ENCODE measurements at places on chromosomes 2 and 18.

DNA sequence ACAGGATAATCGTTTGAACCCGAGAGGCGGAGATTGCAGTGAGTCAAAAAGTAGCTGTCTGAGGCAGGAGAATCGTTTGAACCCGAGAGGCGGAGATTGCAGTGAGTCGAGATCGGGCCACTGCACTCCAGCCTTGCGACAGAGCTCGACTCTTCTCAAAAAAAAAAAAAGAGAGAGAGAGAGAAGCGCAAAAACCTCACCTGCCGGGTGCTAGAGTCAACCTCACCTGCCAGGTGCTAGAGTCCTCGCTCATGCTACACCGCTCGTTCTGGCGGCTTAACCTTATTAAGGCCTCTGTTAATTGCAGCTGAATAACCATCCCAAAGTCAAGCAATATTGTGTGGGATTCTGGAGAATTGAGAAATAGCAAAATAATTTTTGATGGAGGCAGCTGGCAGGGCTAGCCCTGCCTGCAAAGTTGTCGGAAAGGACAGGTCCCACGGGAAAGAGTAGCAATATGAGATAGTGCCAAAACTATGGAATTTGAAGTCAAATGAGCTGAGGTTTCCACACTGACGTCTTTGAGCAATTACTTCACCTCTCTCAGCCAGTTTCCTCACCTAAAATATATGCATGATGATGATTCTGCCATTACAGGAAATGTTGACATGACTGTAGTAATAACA is 644 bp upstream of the DYM start:
- no peak for DNase-seq

DNA sequence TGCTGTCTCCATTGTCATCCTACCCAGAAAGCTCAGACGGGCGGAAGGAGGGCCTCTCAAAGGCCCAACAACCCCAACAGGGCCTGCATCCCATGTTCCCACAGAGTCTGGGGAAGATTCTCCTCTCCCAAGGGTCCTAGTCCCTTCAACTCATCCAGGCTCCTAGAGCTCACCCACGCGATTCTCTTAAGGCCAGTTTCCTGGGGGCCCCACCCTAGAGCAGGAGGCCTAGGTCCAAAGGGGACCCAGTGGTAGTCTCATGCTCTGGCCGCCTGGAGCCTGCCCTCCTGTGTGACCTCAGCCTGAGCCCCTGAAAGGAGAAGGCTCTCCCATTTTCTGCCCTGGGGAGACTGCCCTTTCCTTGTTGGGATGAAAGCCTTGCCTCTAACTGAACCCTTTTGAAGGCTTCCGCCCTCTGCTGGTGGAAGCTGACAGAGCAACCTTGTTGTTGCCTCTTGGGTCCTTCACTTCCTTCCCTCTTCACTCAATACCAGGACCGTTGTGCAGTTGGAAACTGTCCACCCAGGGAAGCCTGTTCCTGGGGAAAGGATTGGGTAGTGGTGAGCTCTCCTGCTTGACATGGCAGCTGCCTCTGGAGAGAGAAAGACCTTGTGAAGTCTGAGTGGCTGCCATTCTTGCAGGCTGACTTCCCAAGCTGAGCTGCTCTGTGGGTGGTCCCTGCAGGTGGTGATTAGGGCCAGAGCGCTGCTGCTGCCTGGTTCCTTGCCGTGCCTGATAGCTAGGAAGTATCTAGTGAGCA is 86.0 kb upstream of the ALPP start:
- DNase-seq = peak; percentile 73

DNA sequence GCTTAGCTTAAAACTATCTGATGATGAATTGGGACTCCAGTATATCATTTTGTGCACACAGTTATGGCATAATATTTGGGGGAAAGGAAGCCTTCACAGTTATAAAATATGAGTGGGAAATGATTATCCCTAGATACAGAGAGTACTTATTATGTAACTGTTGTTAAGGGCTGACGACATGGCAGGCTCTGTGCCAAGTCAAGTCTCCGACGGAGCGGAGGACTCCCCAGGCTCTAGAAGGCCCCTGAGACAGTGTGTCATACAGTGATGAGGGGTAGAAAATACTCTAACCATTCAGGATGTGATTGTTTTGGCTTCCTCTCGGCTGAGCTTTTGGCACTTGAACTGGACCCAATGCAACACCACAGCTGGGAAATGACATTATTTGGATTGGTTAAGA is 211.8 kb downstream of the SLC8A1 start:
- DNase-seq = no peak

DNA sequence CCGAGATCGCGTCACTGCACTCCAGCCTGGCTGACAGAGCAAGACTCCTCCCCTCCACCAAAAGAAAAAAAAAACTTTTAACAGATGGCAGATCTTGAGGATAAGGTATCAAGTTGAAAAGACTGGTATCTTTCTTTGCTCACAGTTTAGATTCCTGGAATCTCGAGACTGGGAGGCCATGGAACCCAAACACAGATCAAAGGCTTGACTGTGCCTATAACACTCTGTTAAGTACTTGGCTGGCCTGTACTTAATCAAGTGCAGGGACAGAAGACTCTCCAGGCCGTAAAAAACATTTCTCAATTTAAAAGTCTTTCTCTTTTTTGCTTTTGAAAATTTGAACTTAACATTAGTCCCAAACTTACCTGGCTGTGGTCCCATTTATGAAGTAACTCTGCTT is 107.1 kb upstream of the ZNF516 start:
- no peak for DNase-seq

GRCh38 chr2:95056044-95056443 is 30.5 kb downstream of the MAL start:
- no peak for DNase-seq

DNA sequence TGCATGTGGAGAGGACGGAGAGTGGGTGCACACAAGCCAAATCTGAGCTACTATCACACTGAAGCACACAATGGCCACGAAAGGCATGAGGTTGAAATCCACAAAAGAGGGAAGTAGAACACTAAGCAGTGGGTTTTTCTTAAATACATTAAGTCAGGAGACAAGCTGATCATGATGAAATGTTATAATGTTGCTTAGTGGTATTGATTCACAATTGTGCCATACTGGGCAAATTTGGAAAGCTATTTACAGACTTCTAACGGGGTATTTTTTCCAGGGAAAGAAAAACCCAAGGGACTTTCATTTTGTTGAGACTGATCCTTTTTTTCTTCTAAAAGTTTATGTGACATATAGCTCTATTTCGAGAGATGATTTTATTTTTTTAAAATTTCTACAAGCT is 100.8 kb upstream of the CNGA3 start:
- no peak for DNase-seq

DNA sequence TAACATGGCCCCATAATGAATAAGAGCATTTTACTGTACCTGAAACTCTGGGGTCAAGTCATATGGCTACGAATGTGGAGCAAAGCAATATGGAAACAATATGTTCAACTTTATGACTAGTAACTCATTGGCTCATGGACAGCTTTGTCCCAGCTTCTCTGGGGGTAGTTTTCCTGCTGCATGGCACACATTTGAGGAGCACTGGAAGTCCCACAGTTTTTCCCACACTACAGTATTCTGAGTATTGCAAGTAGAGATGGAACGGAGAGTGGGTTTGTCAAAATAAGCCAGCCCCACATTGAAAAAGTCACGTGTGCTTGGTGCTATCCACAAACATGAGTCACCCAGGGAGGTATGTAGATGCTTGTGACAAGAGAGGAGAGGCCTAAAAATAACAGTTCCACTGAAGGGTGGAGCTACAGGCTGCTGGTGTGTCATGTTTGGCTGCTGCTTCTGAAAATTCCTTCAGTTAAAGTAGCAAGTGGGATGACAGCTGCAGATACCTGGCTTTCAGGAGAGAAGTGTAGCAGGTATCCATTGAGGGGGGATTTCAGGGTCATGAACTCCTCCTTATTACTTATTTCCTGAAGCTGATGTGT is 48.2 kb upstream of the CTAGE1 start:
- DNase-seq = no peak

- DNase-seq = no peak
Observed at GRCh38 chr18:3294435-3295080, 32.6 kb downstream of the MYL12B start.

All from GM13976 (cell line).